Thyroid gland (tissue), 4 donors: ENCODE measurements at places on chromosomes 5 and 9.

DNA sequence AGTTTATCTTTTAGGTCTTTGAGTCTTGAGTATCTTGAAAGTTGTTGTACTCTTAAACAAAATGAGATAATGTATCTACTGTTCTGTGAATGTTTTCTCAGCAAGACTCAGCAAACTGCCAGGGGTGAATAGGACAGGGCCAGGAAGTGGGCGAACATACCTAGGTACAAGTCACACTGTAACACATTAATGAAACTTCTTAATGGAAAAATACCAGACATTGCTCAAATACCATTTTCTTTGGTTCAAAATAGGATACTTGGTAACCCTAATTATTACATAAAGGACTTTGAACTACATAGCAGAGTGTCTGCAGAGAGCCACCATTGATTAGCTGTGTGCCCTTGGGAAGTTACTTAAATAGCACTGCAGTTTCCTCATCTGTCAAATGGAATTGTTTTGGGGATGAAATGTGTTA is 197.5 kb downstream of the ARHGEF28 start:
- no peak for DNase-seq

DNA sequence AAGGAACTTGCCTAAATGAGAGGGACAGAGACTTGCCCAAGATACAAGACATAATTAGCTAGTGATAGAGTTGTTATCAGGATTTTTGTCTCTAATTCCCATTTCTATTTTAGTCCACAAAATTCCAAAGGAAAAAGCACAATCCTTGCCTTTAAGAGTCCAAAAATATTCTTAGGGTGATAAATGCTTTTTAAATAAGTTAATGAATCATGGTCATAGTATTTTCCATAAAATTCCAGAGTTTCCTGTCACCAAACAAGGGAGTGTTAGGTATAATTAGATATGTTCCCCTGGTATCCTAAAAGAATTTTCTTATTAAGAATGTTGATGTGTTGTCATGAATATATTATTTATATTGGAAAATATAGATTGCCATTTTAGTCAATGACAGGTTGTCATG is 21.8 kb upstream of the CEP72 start:
- DNase-seq: no peak

DNA sequence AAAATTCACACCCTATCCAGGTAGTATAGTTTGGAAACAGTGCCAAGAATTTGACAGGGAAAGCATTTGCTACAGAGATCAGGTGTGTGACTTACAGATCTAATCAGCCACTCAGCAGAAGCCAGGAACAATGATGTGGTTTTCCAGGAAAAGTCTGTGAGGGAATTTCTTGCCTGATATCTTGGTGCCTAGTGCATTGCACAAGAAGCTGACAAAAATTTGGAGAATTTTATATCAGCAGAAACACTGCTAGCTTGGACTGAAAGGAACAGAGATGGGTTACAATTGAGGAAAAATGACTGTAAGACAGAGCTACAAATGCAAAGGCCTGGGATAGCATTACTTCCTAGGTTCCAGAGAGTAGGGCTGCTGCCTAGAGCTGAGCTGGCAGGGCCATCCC is 658.1 kb upstream of the CHD1 start:
- no peak for DNase-seq

GRCh38 chr9:12722131-12722530 is 28.9 kb downstream of the TYRP1 start:
- DNase-seq: no peak

GRCh38 chr9:27925815-27926214 is 352.5 kb upstream of the C9orf72 start:
- no peak for DNase-seq

- DNase-seq: no peak
Measured at GRCh38 chr9:74172874-74173273, 324.3 kb upstream of the RORB start.

DNA sequence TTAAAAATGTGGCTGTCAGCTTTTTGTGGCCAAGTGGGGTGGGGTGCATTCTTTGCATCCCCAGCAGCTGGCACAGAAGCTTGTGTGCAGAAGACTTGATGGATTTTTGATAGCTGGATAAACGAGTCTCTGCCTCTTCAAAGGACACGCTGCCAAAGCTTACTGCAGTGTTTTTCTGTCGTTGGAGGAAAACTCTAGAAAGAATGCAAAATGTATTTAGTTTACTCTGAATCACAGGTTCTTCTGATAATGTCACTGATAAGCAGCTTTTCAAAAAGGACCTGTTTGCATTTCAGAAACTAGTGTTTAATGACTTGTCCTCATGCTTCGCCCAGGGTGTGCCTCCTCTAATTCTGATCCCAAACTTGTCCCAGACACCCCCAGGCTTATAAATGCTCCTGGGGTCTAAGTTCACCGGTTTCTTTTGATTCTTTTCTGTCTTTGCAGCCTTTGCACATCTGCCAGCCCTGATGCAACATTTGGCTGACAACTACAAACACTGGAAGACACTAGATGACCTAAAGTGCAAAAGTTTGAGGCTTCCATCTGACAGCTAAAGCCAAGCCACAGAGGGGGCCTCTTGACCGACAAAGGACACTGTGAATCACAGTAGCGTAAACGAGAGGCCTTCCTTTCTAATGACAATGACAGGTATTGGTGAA is 66.0 kb downstream of the WDR41 start:
- no peak for DNase-seq

- DNase-seq: no peak
Measured at GRCh38 chr9:69658987-69659675, 13.0 kb downstream of the APBA1 start.

- peak; percentile 90 for DNase-seq
Measured at GRCh38 chr5:126002222-126002897, 420.8 kb upstream of the GRAMD2B start.

GRCh38 chr5:40515476-40515875 is 164.2 kb upstream of the PTGER4 start:
- no peak for DNase-seq

DNA sequence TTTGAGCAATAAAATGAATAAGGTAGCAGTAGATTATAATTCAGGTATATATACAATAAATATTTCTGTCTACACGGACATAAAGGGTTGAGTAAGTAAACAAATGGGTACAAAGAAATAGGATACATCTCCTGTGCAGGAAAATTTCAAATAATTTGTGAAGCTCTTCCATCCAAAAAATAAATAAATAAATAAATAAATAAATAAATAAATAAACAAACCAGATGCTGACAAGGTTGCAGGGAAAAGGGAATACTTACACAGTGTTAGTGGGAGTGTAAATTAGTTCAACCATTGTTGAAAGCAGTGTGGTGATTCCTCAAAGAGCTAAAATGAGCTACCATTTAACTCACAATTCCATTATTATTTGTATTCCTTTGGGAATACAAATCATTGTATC is 227.3 kb upstream of the CDH18 start:
- no peak for DNase-seq

DNA sequence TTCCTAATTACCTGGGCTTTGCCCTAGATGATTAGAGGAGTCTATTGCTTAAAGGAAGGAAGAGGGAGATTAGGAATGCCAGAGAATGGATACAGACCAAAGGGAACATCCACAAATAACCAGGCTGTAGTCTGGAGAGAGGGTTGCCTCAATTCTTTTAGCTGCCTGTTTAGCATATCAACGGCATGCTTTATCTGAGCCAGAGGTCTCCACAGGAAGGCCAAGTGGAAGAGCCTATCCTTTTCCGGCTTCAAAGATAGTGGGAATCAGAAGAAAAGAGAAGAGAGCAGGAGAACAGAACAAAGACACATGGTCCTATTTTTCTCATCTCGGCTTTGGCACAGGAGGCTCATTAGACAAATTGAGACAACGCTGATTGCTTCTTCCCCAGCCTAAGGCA is 142.4 kb downstream of the NMUR2 start:
- no peak for DNase-seq

DNA sequence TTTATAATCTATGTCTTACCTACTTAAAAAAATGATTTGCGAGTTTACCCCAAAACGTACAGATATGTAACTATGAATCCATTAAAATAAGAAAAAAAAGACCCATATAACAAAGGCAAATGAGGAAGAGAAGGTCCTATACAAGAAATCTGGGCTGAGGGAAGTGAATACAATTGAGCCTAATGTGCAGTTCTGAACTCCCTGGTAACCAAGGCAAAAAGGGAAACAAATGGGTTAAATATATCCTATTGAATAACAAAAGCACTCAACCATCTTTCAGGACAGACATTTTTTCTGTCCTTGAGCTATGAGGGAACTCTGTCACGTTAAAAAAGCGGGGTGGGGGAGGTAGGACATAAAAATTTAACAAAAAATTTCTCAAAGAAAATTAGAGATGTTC is 78.6 kb downstream of the PTPN3 start:
- no peak for DNase-seq

DNA sequence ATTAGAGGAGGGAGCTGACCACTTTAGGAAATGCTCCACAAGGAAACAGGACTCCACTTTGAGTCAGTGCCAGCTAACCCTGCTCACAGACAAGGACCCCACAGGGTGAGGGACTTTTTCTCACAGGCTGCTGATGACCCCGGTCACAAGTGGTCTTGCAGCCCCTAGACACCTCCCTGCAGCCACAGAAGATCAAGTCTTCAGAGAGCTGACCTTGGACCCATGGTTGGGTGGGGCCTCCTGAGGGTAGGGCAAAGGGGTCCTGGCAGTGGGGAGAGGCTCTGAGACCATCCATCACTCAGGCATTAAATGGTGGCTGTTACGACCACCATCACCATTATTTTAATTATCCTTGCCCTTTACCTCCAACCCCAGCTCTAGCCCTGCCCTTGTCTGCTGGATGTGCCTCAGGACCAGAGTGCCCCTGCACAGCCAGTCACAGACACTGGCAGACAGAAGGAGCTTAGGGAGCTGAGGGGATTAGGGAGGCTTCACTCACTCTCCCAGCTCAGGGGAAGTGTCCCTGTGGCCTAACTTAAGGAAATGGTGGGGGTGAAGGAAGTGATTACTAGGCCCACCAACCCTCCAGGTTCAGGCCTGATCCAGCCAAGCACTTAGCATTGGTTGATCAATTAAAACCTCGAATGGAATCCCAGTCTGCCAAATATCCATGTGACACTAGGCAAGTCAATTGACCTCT is 1.6 kb downstream of the ACSL6 start:
- DNase-seq: no peak

DNA sequence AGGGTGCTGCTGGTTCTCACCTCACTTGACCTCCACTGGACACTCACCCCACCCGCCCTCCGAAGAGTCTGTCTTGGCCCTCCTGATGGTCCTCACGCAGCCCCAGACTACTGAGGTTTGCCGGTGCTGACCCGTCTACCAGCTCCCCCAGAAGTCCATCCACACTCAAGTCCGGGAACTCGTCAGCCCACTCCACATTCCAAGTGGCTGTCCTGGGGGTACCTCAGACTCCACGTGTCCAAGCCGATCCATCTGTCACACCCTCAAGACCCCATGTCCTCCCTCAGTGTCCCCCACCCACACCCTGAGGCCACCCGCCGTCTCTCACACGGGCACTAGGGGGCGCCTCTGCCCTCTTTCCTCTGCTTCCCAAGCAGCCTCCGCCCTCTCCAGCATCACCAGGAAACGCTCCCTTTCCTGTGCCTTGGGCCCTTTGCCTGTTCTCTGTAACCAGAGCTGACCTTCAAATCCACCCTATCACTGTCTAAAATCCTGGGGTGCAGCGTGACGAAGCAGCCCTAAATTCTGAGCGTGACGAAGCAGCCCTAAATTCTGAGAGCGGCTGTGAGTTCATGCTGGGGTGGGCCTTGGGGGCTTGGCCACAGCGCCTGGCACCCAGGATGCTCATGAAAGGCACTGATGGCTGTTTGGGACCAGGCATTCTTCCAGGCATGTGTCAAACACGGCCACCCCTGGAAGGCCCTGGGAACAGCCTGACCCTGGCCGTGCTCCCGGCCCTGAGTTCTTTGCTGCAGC is 95.7 kb downstream of the KCNT1 start:
- DNase-seq: no peak

GRCh38 chr5:67437905-67438845 is 241.6 kb upstream of the CD180 start:
- DNase-seq: no peak

- DNase-seq: no peak
Measured at GRCh38 chr9:114853071-114853855, 47.4 kb upstream of the TNFSF15 start.

DNA sequence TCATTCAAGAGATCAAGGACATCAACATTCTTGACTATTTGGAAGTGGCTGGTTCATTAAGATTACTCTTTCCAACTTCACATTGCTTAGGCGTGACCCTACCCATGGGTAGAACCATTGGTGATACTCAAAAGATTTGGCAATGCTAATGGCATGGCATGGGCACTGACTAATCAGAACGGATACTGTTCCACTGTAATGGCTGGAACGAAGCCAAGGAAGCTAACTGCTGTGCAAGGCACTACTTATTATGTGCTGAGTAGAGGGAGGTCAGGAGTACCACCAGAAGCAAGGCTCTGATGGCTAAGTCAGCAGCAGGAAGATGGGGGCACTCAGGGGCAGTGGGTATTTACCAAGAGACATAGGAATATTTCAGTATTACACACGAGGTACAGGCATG is 31.9 kb downstream of the GNA14 start:
- peak; percentile 15 for DNase-seq

DNA sequence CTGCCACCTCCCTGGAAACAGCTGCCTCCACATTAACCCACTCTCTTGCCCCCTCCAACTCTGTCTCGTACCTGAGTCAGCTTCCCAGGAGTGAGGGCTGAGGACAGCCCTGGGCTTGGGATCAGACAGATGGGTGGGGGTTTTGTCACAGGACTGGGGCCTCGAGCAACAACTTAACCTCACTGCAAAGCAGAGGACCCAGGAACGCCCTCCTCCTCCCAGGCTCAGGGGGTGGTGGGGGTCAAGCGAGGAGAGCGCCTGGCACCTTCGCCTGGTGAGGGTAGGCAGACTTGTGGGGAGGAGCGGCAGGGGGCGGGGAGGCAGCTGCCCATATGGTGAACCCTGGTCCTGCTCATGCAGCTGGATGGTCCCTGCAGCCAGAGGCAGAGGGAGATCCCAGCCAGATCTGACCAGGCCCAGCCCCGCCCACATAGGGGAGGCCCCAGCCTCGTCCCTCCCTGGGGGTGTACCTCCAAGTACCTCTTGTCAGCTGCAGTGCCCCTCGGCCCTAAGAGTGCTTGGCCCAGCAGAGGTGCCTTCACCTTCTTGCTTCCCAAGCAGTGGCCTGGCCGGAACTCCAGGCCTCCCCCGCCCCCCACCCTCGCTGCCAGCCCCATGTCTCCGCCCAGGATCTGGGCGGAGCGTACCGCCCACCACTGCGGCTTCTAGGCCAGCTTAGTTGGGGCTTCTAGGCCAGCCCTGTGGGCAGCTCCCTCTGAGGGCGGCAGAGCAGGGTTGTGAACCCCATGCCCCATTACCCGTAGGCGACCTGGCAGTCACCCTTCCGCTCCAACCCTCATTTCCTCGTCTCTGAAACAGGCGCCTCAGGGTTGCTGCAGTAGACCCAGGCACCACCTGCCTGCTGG is at the start of gene SARDH:
Gene SARDH, minus strand, starts transcription at position 579 of the 866 bp plus-strand sequence. CDS start 4,179 bp downstream, outside the sequence.
- DNase-seq: peak; percentile 68

GRCh38 chr9:79360387-79361347 is 211.1 kb upstream of the TLE4 start:
- no peak for DNase-seq
